ENCODE measurements at places on chromosomes 7 and 10.
A peak's percentile ranks its signal among the peaks of the same experiment; 100 is the strongest.

DNA sequence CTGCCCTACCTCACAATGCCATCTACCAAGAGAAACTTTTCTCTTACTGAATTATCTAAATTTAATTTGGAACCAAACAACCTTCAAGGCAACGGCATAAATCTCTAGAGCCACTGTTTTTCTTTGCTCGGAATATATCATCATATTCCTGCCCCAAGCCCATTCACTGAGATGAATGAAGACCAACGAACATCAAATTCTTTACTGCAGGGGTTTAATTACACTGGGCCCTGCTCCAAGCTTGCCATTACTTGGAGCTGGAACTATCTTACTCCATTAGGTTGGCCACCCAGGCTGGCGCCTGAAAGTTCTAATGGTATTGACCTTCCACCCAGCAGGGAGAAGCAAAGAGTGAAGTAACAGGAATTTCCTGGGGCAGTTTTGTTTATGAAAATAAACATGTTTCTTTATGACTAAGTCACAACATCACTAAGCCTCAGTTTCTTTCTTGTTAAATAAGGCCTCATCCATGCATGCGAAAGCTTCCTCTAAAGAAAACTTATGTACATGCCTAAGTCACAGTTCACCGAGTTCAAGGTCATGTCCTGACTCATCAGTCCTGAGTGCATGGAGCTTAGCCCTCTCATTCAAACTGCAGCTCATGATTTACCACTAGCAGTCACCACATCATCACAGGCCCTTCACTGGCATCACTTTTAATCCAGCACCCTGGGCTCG lies 42.1 kb upstream of the ANAPC16 start:
- peak; percentile 5 for DNase-seq

DNA sequence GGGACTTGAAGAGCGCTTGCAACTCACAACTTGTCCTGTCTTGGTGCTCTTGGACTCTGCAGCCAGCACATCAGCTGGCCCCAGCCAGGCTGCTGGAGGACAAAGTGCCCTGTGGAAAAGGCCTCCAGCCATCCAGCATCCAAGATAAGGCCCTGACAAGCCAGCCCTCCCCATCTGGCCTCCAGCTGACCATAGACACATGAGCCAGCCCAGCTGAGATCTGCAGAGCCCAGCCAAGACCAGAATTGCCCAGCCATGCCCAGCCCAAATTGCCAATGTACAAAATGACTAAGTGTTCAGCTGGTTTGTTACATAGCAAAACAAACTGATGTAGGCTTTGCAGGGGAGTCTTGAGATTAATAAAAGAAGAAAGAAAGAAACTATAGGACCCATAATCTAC lies 36.0 kb upstream of the FRMD4A start:
- peak; percentile 28 for DNase-seq

GRCh38 chr7:92880212-92881090 lies 44.1 kb upstream of the CDK6 start:
- DNase-seq: peak; percentile 20

- no peak for DNase-seq
Observed at GRCh38 chr10:97566336-97566996, 6.1 kb upstream of the ANKRD2 start.

GRCh38 chr10:113716109-113716910 lies 35.2 kb upstream of the PLEKHS1 start:
- no peak for DNase-seq

- DNase-seq: no peak
Observed at GRCh38 chr7:147859033-147859432, 731.5 kb upstream of the C7orf33 start.

- no peak for DNase-seq
Observed at GRCh38 chr7:99719996-99720769, 14.8 kb downstream of the CYP3A7 start.

- peak; percentile 94 for DNase-seq
Observed at GRCh38 chr7:130901209-130901783, 167.3 kb upstream of the KLF14 start.

GRCh38 chr7:3065724-3066143 lies 22.1 kb upstream of the CARD11 start:
- DNase-seq: no peak

DNA sequence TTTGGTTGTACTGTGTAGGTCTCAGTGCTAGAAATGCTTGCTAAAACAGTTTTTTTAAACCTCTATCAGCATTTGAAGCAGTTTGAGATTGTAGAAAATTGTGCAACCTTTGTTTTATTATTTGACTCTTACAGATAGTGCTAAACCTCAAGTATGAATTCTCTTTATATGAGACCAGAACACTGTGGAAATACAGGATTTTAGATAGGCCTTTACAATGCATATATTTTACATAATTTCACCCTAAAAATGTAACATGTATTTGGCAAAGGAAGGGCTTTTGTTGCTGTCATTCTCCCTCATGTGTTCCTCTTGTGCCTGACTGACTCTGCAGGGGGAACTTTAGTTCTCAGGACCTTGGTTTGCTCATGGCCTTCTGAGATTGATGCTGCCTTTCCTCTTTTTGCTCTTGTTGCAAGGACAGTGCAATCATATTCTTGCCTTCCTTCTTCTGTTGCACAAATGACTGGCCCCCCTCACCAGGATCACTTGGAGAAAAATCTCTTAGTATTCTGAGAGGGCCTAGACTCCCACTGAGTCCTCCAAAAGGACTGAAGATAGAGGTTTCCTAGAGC lies 188.7 kb downstream of the PPP1R9A start:
- DNase-seq: no peak

DNA sequence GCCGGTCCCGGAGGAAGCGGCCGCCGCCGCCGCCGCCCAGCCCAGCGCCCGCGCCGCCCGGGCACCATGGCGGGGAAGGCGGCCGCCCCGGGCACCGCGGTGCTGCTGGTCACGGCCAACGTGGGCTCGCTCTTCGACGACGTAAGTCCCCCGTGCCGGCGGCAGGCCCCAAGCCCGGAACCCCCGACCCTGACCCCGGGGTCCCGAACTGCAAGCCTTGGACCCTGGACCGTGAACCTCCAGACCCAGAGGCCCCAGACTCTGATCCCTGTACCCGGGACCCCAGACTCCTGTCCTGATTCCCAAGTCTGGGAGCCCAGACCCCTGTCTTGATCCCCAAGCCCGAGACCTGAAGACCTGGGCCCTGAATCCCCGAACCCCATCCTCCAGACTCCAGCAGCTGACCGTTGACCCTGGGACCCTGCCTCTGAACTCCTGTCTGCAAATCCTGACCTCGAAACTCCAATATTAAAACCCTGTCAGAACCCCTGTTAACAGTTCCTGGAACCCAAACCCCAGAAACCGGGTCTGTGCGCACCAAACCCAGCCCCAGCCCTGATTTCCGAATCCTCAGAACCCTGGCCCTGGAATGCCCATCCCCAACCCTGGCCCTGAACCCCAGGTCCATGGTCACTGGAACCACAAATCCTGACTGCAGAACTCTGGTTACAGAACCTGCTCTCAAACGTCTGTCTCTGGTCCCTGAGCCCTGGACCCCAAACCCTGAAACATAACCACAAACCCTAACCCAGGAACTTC lies 623 bp downstream of the INPP5A start:
- no peak for DNase-seq

GRCh38 chr10:114548662-114549061 lies 109.4 kb downstream of the ABLIM1 start:
- DNase-seq: peak; percentile 38

GRCh38 chr10:14839305-14839695 lies 1.2 kb downstream of the HSPA14 start:
- peak; percentile 22 for DNase-seq

DNA sequence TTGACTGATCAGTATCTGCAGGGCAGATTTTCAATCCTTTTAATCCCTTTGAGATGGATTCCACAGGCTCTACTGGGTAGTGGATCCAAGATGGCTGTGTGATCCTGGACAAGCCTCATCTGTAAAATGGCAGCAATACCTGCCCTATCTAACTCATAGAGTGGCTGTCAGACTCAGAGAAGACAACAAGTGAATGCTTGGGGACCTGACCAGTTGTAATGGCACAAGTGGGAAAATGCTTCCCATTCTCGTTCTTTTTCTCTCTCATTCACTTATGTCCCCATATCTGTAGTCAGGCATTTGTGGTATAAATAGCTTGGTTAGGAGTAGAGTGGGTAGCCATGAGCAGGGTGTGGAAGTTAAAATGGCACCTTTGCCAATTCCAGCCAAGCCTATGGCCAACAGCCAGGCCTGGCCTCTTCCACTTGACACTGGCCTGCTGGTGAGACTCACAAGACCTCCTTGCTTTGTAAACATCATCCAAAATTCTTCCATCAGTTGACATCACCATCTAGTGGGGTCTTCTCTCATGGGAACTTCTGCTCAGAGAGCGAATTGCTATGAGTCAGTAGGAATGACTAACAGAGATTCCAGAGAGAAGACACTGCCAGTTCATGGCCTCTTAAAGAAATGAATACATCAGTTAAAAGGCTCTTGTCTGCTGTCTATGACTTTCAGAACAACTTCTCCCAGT lies 150.1 kb downstream of the PLPP4 start:
- peak; percentile 84 for DNase-seq
